ENCODE measurements at places on chromosomes 13 and 19. TPM values are rescaled to one million over a fixed set of nuclear protein-coding genes. Genes with fewer than 3 reads are reported as not detected.

- DNase-seq: no peak
These were observed 613.2 kb upstream of the SLITRK5 start for GRCh38 chr13:87057807-87058520.

DNA sequence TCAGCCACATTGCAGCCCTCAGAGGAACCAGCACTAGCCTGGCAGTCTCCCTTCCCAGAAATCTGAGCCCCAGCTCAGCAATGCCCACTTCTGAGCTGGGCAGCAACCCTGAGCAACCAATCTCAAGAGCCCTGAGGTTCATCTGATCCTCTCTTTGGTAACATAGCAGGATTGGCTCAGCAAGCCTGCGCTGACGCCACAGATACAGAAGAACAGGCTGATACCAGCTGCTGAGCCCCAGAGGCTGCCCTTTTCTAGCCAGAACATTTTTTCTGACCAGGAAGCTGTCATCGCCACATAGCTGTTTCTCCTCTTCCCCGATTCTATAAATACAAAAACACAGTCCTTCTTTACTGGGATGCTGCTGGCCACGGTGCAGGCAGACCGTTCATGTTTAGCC, 59.8 kb downstream of the TRPM4 start:
- DNase-seq: no peak

GRCh38 chr13:30009411-30009810, 159.0 kb upstream of the UBL3 start:
- no peak for DNase-seq

DNA sequence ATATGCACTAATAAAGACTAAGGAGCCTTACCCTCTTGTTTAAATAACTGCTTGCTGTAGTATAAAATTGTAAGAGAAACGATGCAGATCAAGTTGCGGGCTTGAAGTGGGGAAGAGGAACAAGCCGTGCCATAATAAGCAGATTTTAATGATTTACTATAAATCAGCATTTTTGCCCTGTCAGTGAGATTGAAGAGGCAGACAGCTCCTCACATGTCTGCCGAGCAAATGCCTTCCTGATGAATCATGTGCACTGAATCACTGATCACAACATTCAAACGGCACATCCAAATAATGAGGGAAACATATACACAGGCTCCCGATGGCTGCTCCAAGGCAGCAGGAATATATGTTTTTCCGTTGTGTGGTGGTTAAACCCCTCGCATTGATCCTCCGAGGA, 282.9 kb downstream of the TSHZ3 start:
- DNase-seq: peak; percentile 51

DNA sequence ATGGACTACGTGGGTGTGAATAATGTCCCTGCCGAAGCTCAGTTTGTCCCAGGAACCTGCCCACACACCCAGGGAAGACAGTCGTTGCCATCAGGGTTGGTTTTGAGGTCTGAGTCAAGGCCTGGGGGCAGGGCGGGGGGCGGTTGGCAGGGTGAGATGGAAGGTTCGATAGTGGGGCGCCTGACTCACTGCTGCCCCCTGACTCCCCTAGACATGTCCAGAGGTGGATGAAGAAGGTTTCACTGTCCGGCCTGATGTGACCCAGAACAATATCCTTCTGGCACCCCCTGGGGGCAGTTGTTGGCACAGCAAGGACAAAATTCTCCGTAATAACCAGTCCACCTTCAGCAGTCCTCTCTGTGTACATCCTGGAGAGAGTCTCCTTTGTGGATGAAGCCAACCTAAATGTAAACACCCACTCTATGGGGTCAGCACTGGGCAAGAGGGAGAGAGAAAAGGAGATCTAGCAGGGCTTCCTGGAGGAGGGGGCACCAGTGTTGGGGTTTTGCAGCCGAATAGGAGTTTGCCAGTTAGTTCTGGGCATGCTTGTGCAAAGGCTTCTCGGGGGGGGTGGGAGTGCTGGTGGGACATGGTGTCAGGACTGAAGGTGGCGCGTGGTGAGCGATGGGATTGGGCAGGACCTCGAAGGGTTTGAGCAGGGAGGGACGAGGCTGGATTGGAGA, 19.6 kb upstream of the B3GNT3 start:
- DNase-seq: no peak

GRCh38 chr13:44044547-44045179, 165.0 kb downstream of the LACC1 start:
- peak; percentile 32 for DNase-seq

DNA sequence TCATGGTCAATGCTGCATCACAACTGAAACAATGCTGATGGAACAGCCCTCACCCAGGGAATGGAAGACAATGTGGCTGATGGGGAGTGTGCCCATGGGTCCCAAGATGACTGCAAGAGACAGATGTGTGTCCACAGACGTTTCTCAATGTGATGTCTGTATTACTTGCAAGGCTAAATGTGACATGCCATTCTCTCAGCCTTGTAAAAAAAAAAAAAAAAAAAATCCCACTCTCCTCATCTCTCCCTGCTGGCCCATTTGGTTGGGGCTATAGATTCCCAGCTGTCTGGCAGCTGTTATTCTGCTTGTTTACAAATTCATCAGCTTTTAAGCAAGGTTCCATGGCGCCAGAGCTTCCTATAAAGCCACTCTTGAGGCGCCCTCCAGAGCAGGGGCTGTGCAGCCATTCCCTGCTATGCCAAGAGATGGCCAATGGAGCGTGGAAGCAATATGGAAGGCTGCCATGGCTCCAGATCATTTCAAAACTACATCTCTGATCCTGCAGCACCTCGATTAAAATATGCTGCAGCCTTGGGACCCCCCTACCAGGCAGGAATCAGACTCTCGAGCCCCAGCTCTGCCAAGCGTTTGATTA, 294.8 kb downstream of the FOXO1 start:
- DNase-seq: no peak

GRCh38 chr19:31448221-31448657, 99.0 kb upstream of the TSHZ3 start:
- peak; percentile 69 for DNase-seq

CCDC169 gene
- total RNA-seq: 0.62 TPM

LIG4 gene
- total RNA-seq: 14.8 TPM

ZNF506 gene
- 12.3 TPM for total RNA-seq
